ENCODE measurements at places on chromosomes 11 and 22. TPM values are rescaled to one million over a fixed set of nuclear protein-coding genes. Genes with fewer than 3 reads are reported as not detected.

GRCh38 chr11:61510166-61510919 is 1.8 kb downstream of the LRRC10B start:
- no peak for DNase-seq

- DNase-seq, result no peak
Observed at GRCh38 chr22:47460861-47461260, 698.4 kb downstream of the TBC1D22A start.

DNA sequence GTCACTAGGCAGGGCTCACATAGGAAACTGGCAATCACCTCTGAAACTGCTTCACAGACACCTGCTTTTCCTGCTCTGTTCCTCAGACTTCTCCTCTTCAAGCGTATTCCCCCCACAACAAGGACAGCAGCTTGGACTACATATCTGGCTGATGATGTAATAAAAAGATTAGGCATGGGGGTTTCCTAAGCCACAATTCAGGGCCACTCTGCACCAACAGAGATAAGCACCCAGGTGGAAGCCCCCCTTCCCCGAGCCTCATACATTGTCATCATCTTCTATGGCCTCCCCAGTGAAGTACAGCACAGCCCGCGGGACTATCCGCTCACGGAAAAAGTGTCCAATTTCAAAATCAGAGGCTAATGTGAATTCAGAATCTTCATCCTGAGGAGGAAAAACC is 25.0 kb upstream of the PHLDA2 start:
- no peak for DNase-seq

GRCh38 chr11:68741463-68741862 is 9.9 kb downstream of the TESMIN start:
- DNase-seq, result no peak

DNA sequence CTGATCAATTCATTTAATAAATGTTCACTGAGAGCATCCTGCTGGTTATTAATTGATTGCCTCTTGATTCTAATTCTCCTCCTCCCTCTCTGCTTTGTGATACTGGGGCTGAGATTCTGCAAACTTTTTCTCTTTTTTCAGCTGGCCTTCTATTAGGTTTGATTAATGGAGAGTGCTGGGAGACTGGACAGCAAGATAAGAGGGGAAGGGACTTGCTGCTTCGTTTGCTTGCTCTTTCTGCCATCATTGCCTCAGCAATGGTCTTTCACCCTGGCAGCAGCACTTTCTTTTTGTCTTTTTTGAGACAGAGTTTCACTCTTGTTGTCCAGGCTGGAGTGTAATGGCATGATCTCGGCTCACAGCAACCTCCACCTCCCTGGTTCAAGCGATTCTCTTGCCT is 7.1 kb downstream of the DNHD1 start:
- no peak for DNase-seq

- no peak for DNase-seq
Observed at GRCh38 chr11:61012737-61013215, 41.3 kb downstream of the CD6 start.

DNA sequence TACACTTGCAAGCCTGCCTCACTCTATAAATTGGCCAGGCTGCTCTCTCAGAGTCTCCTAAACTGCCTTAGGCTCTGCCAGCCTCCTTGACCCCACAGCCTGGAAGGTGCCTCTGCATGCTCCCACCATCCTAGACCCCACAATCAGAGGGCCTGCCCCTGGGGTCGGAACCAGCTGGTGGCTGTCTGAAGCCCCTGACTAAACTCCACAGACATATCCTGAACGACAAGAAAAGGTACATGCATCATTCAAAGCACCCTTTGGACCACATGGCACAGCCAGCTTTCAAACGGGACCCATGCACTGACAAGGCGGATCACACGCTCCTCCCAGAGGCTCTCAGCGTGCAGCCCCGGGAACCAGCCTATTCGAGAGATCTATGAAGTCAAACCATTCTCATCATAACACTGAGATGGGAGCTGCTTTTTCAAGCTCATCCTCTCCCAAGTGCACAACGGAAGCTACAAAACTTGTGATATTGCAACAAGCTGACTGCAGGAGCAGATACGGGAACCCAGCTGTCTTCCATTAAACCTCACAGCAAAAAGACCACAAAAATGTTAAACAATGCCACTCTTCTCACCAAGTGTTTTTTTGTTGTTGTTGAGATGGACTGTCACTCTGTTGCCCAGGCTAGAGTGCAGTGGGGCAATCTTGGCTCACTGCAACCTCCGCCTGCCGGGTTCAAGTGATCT is 8.1 kb downstream of the SHANK2 start:
- DNase-seq, result no peak

- DNase-seq, result no peak
Observed at GRCh38 chr22:37669586-37669985, 5.8 kb upstream of the LGALS1 start.

DNA sequence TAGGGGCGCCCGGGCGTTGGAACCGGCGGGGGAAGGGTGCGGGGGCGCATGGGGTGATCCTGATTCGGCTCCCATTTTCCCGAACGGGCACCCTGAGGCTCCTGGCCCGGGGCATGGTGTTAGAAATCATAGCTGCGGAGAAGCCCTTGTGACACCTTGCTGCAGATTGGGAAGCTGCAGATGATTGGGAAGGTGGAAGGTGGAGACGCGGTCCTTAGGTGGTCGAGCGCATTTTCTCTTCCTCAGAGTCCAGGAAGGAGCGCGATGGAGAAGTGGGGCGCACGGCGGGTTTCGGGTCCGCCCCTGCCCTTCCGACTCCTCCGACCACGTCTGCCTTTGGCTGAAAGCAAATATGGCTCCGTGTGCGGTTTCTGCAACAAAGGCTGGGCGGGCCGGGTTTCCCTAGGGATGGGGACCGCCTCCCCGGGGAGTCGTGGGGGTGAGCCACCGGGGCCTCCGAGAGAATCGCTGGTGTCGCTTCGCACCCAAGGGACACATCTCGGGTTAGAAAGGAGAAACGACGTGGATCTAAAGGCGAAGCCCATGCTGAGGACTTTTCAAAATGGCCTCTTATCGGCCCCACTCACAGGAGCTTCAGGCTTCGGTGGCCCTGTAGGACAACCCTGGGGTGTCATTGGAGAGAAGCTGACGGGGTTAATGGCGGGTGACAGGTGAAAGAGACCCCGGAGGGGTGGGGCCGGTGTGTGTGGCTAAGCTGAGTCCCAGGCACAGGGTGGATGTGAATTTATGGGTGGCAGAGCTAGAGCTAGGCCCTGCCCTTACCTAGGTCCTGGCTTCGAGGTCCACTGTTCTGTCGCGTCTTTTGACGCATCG is 707 bp upstream of the FTH1 start:
- no peak for DNase-seq

DNA sequence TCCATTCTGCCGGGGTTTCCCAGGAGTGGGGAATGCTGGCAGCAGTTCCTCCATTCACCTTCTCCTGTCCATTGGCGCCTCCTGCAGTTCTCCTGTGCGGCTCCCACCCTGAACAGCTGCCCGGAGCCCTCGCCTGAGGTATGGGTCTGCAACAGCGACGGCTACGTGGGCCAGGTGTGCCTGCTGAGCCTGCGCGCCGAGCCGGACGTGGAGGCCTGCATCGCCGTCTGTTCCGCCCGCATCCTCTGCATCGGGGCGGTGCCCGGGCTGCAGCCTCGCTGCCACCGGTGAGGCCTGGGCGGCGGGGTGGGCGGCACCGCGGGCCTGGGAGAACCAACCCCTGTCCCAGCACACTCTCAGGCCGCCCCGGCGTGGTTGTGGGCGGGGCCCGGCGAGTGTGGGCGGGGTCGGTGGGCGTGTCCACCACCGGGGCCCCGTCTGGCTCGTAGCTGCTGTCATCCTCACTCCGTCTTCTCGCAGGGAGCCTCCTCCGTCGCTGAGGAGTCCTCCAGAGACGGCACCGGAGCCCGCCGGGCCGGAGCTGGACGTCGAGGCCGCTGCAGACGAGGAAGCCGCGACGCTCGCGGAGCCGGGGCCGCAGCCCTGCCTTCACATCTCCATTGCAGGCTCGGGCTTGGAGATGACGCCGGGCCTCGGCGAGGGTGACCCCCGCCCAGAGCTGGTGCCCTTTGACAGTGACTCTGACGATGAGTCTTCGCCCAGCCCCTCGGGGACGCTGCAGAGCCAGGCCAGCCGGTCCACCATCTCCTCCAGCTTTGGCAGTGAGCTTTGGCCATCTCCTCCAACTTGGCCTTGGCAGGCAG is 14.0 kb upstream of the RELT start:
- no peak for DNase-seq

DNA sequence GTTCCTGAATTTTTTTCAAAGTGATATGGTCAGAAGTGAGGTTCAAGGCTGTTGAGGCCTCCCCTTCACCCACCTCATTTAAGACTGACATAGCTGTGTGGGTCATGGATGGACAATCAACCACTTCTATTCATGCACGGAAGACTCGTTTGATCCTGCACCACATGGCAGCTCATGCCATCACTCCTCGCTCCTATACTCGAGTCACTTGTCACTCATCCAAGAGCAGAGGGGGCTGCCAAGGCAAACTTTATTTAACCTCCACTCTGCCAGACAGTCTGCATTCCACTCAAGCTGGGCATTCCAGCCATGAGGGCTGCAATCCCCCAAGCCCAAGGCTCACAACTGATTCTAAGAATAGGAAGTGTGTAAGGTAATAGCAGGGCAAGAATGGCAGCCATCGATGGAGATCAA is 34.1 kb downstream of the SNX19 start:
- DNase-seq, result no peak

- DNase-seq, result no peak
Observed at GRCh38 chr11:79419120-79419519, 21.7 kb downstream of the TENM4 start.

DNA sequence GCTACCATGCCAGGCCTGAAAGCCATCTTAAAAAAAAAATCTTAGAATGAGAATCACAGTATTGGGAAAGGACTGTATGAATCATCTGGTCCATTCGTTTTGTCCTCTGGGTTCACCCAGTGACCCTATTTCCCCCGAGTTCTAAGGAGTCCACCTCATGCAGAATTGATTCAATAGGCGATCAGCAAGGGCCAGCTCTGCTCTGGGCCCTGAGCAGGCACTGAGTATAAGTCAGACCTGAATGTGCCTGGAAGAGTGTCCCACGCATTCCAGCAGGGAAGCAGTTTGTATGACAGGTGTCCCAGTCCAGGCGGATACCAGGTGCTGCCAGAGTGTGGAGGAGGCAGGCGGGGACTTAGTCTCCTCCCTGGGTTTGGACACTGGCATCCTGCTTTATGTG is 883 bp upstream of the HMOX1 start:
- peak; percentile 48 for DNase-seq

DNA sequence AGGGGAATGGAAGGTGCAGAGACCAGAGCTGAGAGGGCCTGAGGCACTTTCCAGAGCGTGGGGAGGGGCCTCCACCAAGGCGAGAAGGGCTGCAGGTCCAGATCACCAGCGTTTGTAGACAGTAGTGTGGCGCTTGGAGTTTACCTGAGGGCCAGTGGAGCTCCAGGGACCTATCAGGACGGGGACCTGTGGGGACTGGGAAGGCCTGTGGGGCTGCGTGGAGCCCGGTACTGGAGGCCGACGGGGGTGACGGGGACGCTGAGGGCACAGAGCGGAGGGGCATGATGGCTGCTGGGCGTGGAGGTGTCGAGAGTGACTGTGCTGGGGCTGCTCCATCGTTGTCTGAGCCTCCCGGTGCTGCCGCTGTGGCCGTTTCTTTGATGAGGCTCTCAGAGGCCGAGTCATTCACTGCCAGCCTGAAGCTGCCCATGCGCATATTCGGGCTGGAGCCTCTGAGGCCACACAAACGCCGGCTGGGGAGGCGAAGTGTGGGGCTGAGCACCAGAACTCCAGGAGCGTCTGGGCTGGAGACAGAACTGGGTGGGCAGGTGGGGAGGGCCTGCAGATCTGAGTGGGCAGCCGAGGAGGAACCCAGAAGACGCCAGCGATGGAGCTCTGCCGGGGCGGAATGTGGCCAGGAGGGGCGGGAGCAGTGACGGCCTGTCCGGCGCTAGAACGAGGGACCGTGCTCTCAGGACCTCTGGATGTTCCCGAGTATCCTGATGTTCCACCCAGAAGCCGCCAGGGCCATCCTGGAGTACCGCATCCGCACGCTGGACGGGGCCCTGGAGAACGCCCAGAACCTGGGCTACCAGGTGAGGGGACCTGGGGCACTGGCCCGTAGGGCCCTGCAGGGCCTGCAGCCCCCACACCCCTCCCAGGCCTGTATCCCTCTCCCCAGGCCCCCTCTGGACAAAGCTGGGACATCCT is 2.6 kb downstream of the PGGHG start:
- DNase-seq, result no peak

- no peak for DNase-seq
Observed at GRCh38 chr11:102426000-102426399, 26.6 kb downstream of the TMEM123 start.

GRCh38 chr11:69353696-69354544 is 60.0 kb downstream of the MYEOV start:
- no peak for DNase-seq

GRCh38 chr22:48901324-48901723 is 926.3 kb downstream of the BRD1 start:
- no peak for DNase-seq

GRCh38 chr11:134751766-134752165 is 339.7 kb upstream of the B3GAT1 start:
- no peak for DNase-seq

- DNase-seq, result no peak
Observed at GRCh38 chr22:26215736-26216135, 46.5 kb downstream of the SEZ6L start.

GRCh38 chr11:116207421-116208141 is 565.2 kb downstream of the BUD13 start:
- no peak for DNase-seq

- no peak for DNase-seq
Observed at GRCh38 chr11:78415338-78415737, 2.3 kb downstream of the GAB2 start.

The TSPAN32 gene
- not detected for total RNA-seq

The TTC17 gene
- total RNA-seq, result 69.0 TPM

The RAG2 gene
- not detected for total RNA-seq

The CREBZF gene
- total RNA-seq, result 15.6 TPM

The LRFN4 gene
- 8.6 TPM for total RNA-seq

All from gastrocnemius medialis (tissue), 4 donors.